Left ventricle myocardium inferior (tissue), 1 donor: ENCODE measurements at places on chromosomes 1 and 21. TPM values are rescaled to one million over a fixed set of nuclear protein-coding genes. Genes with fewer than 3 reads are reported as not detected.
A peak's percentile ranks its signal among the peaks of the same experiment; 100 is the strongest.

The IL20 gene
- total RNA-seq = not detected

The FOXE3 gene
- not detected for total RNA-seq

The C1orf159 gene
- 3.8 TPM for total RNA-seq

The GDAP2 gene
- total RNA-seq = 18.8 TPM

The PSRC1 gene
- total RNA-seq = 0.80 TPM

The MMEL1 gene
- total RNA-seq = 0.82 TPM

The LENEP gene
- total RNA-seq = not detected

The DNAI4 gene
- 17.9 TPM for total RNA-seq

The CITED4 gene
- total RNA-seq = 24.4 TPM

The ATP1A2 gene
- 401 TPM for total RNA-seq

GRCh38 chr1:88956003-88956402 lies 36.4 kb downstream of the KYAT3 start:
- DNase-seq = no peak

- no peak for DNase-seq
These were observed 29.4 kb downstream of the LRRC3 start for GRCh38 chr21:44484498-44485253.

DNA sequence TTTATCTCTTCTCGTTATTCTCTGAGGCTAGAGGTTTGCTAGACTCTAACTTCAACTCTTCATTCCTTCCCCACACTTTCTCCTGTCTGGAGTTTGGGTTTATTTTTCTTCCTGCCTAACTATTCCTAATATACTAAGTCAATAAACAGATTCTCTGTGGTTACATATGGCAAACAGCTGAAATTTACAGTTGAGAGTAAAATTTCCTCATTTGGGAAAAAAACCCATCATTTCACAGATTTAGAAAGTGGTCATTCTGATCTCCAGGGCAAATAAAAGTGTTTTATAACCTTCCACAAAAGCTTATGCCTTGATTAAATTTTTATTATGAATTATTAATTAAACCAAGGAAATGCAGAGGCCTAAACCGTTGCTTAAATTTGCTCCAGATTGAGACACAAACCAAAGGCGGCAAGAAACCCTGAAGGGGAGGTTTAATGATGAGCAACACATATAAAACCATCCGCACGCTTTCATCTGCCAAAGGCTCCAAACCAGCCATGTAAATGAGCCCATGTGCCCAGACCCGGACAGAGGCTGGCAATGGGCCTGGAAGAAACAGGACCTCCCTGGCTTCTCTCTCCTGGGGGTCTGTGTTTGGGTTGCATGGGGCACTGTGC lies 201.7 kb upstream of the LMO4 start:
- DNase-seq = no peak

- peak; percentile 59 for DNase-seq
These were observed 51.9 kb upstream of the CD34 start for GRCh38 chr1:207962716-207963426.

GRCh38 chr1:69244211-69244610 lies 323.5 kb upstream of the LRRC7 start:
- DNase-seq = no peak

GRCh38 chr1:34113887-34114286 lies 51.1 kb downstream of the CSMD2 start:
- DNase-seq = no peak

GRCh38 chr21:45294509-45295291 lies 7.0 kb upstream of the POFUT2 start:
- DNase-seq = peak; percentile 89

GRCh38 chr1:204499511-204500468 lies 5.2 kb upstream of the PIK3C2B start:
- no peak for DNase-seq

GRCh38 chr1:151799179-151800022 lies 5.8 kb downstream of the LINGO4 start:
- no peak for DNase-seq

DNA sequence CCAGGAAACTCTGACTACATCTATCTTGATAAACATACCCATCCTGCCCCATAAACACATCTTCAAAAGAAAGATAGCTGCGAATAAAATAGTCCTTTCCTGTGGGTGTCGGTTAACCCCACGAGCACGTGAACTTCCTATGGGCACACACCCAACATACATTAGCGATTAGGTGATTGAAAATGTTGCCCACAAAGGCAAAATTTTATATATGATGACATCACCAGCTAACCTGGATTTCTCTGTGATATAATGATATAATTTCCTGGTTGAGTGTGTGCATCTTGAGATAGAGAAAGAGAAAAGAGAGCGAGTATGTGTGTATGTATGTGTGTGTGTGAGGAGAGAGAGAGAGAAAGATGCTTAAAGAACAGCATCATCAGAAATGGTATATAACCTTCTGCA lies 296.1 kb downstream of the PTPRC start:
- DNase-seq = no peak

DNA sequence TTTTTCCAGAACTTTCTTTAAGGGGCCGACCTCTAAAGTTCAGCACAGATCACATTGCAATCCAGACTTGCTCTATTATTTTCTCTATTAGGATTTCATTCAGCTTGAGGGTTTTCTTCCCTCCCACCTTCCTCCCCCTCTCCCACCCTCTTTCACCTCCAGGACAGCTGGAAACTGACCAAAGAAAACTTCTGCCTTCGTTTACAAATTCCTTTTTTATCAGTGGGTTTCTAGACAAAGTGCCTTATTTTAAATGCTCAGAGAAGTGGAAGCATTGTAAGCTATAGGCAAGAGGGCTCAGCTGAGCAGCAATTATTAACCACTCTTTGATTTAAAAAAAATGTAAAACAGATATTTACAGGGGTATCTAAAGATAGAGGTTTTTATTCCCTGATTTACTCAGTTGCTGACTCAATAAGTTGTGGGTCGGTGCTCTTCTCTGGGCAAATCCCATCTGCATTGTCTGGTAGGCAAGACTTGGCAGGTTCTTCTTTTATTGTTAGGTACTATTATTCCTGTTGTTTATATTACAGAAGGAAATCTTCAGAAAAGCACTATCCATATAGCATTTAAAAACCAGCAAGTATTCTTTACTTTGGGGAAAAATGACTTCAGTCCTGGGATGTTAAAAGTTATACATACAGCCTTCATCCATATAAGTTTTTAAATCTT lies 277.0 kb upstream of the C1orf105 start:
- no peak for DNase-seq
